ENCODE measurements at places on chromosomes 12 and 14.

GRCh38 chr14:99687284-99688209 is 3.4 kb downstream of the CYP46A1 start:
- DNase-seq: peak; percentile 24

GRCh38 chr14:22622255-22622654 is 21.9 kb downstream of the OR6J1 start:
- no peak for DNase-seq

DNA sequence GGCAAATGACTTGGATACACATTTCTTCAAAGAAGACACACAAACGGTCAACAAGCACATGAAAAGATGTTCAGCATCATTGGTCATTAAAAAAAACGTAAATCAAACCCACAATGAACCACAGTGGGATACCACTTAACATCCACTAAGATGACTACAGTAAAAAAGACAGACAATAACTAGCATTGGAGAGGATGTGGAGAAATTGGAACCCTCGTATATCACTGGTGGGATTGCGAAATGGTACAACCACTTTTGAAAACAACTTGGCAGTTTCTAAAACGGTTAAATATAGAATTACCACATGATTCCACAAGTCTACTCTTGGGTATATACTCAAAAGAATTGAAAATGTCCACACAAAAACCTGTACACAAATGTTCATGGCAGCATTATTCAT is 25.2 kb upstream of the PPFIBP1 start:
- no peak for DNase-seq

DNA sequence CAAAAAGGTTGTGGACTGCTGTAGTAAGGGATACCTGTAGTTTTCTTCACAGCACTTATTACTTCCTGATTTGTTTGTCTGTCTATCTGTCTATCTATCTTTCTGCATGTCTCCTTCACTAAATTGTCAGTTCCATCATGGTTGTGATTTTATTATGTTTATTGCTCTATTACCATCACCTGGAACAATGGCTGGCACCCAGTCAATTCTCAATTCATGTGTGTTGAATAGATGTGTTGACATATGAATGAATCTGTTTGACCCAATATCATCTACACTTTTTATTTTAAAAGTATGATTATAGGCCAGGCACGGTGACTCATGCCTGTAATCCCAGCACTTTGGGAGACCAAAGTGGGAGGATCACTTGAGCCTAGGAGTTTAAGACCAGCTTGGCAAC is 224.4 kb downstream of the NUBPL start:
- DNase-seq: no peak

DNA sequence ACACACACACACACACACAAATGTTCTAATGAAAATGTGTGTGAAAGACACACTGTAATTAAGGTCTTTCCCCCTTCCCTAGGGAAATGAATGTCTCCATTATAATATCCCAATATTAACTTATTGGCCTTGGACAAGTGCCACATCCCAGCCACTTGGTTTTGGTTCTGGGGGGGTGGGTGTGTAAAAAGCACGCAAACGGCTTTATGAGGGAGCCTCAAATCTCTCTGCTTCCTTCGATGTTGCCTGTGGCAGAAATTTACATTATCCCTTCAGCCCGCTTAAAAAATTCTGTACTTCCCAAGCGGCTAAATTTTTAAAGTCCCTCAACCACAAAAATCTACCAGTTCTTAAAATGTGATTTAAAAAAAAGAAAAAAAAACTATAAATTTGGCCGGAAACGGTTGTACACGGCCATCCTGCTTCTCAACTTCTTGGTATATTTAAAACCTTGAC is 432 bp downstream of the C14orf93 start:
- DNase-seq: no peak

Data from activated CD4-positive, alpha-beta T cell treated with anti-CD3 and anti-CD28 coated beads, Interleukin-2, amount 10 ng/mL, durations not matched to agents 7 days and 5 days (primary cell).